ENCODE measurements at places on chromosomes 1 and 21.

- DNase-seq: no peak
Observed at GRCh38 chr1:234507089-234507488, 28.1 kb upstream of the TARBP1 start.

- no peak for DNase-seq
Observed at GRCh38 chr1:62144238-62144831, 50.3 kb upstream of the L1TD1 start.

DNA sequence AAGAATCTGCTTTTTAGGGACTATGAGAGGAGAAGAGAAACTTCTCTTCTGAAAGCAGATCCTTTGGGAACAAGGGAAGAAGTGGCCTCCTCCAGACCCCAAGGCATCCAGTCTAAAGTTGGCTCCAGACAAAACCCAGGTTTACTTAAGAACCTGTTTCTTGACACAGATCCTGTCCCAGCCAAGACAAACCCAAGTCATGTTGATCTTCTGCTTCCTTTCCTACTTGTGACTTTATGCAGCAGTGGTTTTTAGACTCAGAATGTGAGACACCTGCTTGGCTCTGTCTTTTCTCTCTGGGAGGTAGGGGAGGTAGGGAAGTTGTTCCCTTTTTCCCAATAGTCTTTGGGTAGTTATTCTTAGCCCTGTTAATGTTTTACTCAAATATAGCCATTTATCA, 38.3 kb downstream of the ELAPOR1 start:
- no peak for DNase-seq

DNA sequence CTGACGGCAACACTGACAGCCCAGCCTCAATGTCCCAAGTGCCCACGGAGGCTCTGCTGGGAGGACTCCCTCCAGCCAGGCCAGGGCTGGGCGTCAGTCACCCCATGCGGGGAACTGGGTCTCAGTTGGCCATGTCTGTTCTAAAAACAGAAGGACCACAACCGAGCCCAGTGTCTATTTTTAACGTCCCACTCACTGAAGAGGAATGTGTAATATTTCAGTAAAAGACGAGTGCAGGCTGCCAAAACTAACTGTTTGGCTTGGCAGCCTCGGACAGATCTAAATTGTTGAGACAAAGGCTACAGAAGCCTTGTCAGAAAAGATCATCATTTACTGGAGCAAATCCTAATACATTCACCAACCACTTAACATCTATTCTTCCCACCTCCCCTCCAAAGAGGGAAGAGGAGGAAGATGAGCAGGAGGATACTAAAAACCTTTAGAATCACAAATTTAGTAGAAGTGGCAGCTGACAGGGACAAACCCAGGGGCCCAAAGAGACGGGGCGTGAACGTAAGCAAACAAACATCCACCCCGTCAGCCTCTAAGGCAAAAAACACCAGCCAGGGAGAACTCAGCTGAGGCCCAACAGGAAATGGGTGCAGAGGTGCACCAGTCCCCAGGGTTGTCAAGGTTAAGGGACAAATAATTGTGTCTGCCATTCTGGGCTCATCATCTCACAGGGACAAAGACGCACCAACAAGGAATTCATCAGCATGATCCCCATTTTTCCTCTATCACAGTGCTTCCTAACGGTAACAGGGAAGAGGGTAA, 18.7 kb downstream of the C1orf198 start:
- peak; percentile 26 for DNase-seq

DNA sequence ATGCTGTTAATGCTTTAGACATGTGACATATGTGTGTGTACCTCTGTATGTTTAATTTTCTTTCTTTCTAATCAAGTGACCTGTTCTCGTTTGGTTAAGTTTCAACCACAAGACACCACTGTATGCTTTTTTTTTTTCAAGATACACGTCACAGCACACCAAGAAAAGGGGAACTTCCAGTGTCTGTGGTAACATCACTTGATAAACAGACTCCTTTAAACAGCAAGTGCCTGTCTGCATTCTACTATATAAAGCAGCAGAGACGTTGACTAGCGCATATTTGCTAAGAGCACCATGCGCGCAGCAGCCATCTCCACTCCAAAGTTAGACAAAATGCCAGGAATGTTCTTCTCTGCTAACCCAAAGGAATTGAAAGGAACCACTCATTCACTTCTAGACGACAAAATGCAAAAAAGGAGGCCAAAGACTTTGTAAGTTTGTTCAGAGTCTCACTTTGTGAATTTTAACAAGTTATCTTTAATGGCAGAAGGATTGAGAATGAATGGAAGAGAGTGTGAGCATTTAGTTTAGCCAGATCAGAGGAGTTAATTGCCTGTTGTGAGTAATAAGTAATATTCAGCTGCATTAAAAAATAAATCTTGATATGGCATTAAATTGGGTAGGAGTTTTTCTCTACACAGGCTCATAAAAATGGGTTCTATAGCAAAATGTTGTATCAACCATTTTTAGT, at the start of gene RGS1:
Gene RGS1 (plus strand): TSS at position 275 of the 691 bp plus-strand sequence. CDS start 20 bp downstream, at position 295.
- no peak for DNase-seq

GRCh38 chr1:248841702-248842395, 3.8 kb downstream of the ZNF672 start:
- DNase-seq: no peak

GRCh38 chr1:245070836-245071615, 83.8 kb upstream of the KIF26B start:
- DNase-seq: no peak

- DNase-seq: no peak
Observed at GRCh38 chr1:242019018-242019417, 20.1 kb upstream of the MAP1LC3C start.

DNA sequence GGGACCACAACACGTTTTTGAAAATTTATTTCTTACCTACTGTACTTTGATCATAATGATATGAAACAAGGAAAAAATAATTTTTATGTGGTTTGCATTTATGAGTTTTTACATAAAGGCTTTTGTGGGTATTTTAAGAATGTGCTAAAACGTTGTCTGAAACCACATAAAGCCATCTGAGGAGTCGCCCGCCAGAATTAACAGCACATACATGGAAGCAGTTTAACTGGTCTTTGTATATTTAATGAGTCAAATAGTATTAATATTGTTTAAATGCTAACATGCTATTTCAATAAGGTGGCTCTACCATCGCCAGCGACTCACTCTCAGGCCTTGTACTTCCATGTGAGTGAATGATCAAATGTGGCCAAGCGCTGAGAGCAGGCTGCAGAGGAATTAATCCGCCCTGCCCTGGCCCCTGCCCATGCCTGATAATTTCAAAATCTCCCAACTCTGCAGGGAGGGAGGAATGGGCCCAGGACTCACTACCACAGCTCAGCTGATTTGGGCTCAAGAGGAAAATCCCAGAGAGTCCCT, 49.6 kb downstream of the SLC66A1 start:
- DNase-seq: no peak

GRCh38 chr1:236509647-236510401, 14.0 kb upstream of the LGALS8 start:
- DNase-seq: no peak

- DNase-seq: no peak
Observed at GRCh38 chr1:2406451-2407041, 5.8 kb downstream of the PEX10 start.

DNA sequence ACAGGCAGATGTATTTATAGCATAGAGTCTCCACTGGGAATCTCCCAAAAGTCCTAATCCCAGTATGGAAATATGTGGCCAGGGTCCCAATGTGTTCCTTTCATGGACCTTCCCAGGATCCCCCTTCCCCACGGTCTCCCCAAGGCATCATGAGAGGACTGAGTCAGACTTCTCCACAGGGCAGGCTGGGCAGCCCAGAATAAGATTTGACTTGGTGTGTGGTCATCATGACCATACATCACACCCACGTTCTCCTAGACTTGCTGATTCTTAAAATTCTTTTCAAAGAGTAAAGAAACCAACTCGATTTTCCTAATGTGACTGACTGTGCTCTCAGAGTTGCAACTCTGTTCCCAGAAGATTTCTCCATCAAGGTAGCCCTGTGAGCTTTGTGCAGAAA, 93.9 kb upstream of the CD34 start:
- no peak for DNase-seq

- no peak for DNase-seq
Observed at GRCh38 chr1:117359561-117360289, 7.5 kb upstream of the MAN1A2 start.

GRCh38 chr1:183515002-183515689, 42.8 kb downstream of the SMG7 start:
- DNase-seq: no peak

GRCh38 chr1:246214708-246215509, 292.2 kb downstream of the SMYD3 start:
- no peak for DNase-seq

DNA sequence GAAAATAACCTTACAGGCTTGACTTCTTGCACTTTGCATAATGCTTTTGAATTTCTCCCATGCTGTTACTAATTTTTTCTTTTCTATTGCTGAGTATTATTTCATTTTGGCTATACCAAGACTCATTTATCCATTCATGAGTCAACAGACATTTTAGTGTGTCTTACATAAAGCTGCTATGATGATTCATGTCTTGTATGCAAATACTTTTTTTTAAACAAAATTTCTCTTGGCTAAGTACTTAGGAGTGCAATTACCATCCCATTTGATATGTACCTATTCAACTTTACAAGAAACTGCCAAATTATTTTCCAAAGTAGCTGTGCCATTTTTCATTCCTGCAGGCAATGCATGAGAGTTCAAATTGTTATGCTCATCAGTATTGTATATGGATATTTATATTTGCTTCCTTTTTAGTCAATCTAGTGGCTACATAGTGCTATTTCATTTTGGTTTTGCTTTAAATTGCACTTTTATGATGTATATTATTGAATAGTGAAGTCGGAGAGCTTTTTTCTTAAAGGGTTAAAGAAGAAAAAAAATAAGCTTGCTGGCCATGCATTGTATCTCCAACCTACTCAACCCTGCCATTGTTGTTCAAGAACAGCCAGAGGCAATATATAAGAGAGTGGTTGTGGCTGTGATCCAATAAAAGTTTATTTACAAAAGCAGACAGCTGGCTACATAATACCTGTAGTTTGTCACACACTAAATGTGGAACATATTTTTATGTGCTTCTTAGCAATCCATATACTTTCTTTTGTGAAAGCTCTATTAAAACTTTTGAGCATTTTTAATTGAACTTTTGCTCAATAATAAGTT, 862.8 kb downstream of the KCNT2 start:
- no peak for DNase-seq

DNA sequence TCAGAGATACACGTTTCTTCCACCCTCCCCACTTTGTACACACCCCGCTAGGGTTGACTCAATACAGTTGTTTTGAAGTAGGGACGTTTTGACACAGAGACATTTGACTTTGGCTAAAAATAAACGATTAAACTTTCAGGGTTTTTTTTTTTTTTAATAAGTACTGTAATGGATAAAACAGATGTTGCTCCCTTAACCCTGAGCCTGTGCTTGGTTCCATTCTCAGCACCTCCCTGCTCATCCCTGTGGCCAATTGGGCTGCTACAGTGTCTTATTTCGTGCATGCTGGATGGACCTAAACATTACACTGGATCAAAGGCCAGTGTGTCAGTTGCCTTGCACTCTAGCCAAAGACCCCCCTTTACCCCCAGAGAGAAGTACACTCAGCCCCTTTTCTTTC, 16.9 kb downstream of the GRHL3 start:
- DNase-seq: no peak

- peak; percentile 96 for DNase-seq
Observed at GRCh38 chr1:3900150-3900968, at the start of gene C1orf174. Gene C1orf174 (minus strand): TSS chr1:3900272. CDS start chr1:3900186, 86 bp downstream.

DNA sequence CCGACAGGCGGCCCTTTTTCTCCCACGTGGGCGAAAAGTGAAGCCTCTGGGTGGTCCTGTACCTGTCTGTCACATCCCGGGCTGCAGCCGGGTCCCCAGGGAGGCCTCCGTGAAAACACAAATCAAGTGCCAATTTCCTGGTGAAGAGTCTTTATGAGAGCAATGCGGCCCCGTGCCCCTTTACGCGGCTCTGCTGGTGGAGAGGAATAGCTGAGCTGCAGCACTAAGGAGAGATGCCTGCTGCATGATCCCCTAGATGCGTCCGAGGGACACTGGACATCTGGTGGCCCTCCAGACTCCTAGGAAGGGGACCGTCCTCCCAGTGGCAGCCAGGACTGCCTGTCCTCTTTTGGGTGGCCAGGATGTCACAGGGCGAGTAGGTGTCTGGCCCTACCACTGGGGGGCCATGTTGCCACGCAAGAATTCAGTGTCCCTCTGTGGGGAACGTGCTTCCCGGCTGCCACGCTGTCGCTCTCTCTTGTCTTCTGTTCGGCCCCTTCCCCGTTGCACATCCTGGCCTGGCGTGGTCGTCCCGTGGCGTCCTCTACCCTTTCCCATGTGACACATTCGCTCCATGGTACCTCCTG, 38.7 kb downstream of the COL18A1 start:
- no peak for DNase-seq

GRCh38 chr21:42304556-42305454, 10.4 kb downstream of the TFF3 start:
- DNase-seq: no peak

- no peak for DNase-seq
Observed at GRCh38 chr1:185896863-185897262, 162.7 kb downstream of the HMCN1 start.

GRCh38 chr1:1966071-1966740, 37.4 kb downstream of the CFAP74 start:
- no peak for DNase-seq

- no peak for DNase-seq
Observed at GRCh38 chr1:147202576-147202975, 22.6 kb downstream of the FMO5 start.

DNA sequence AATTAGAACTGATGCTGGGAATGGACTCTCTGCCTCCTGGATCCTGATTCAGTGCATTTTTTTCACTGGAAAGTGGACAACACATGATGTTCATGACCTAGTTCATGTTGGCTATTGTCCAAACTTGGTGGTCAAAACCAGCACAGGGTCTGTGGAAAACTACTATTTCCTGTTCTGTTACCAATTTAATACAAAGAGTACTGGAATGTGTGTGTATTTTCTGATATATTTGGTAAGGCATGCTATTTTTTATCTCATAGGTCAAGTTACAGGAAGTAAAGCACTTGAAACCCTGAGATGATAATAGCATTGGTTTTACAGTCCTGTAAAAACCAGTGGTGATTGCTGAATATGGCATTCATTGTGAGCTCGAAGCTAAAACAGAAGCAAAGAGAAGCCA, 89.9 kb downstream of the SGIP1 start:
- no peak for DNase-seq

- no peak for DNase-seq
Observed at GRCh38 chr1:231407547-231408396, 14.3 kb downstream of the EGLN1 start.

DNA sequence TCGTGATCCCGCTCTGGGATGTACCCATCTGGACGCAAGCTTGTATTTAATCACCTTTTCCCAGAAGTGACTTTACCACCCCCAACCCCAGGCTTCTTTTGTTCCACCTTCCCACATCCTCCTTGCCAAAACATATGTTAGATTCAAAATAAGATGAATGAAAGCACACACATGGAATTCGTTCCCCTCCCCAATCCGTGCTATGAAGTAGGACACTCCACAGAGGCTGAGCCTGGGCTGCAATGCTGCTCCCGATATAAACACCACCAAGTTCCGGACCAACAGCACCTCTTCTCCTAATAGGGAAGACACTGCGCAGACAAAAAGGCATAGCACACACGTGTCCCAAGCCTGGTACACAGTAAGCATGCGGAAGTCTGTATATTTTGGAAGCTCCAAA, 86.1 kb downstream of the CLSTN1 start:
- no peak for DNase-seq

Measured in substantia nigra (tissue), 51 donors.